ENCODE measurements at places on chromosomes 3 and 15.

- DNase-seq = no peak
These were observed 174.2 kb downstream of the CACNA2D3 start for GRCh38 chr3:54296531-54296930.

GRCh38 chr15:57519806-57520205 is 71.9 kb upstream of the MYZAP start:
- no peak for DNase-seq

- no peak for DNase-seq
These were observed 80.1 kb downstream of the CCNL1 start for GRCh38 chr3:157079676-157080369.

- DNase-seq = no peak
These were observed 5.7 kb downstream of the MAN2C1 start for GRCh38 chr15:75362642-75363249.

DNA sequence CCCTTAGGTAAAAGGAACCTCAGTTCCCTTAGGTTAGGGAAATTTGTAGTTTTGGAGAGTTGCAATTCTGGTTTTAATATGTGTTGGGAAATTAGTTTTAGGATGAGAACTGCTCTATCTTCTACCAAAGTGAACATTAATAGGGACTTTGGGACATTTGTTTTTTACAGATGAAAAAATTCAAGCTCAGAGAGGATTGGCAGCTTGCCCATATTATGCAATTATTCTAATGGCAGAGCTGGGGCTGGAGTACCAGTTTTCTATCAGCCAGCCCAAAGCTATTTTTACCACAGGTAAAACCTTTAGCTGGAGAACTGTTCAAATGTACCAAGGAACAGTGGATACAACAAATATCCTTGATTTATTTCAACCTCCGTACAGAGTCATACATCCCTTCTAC is 127.0 kb downstream of the CPNE4 start:
- no peak for DNase-seq

GRCh38 chr3:66348704-66349103 is 127.9 kb downstream of the SLC25A26 start:
- no peak for DNase-seq

GRCh38 chr15:99566157-99566897 is 543 bp downstream of the MEF2A start:
- DNase-seq = peak; percentile 24

Measured in T-helper 9 cell (primary cell).